ENCODE measurements at places on chromosomes 3 and 15.
A peak's percentile ranks its signal among the peaks of the same experiment; 100 is the strongest.

DNA sequence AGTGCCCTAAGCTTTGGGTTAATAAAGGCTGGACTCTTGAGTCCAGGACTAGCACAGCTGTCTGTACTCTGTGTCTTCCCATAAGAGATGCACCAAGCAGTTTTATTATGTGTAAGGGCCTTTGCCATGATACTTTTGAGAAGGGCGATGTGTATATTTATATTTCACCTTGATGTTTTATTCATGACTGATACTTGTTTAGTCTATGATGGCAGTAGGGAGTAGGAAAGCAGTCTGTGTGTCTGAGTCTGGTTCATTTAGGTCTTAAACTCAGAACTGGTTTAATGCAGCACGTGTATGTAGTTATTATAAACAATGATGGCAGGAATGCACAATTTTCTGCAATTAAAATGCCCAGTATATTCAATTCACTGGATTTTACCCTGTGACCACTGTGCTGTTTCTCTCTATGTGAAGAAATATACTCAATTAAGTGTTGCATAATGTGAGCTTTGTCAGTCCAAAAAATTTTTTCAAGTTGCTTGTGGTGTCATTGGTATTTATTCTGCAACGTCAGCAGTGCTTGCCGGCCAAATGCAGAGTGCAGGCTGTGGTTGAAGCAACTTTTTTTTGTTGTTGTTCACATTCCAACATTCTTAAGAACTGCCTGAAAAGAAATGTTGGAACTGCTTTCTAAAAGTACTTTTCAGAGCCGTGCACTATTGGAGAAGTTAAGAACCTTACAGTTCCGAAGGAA lies 423.7 kb upstream of the SEMA6D start:
- no peak for DNase-seq

DNA sequence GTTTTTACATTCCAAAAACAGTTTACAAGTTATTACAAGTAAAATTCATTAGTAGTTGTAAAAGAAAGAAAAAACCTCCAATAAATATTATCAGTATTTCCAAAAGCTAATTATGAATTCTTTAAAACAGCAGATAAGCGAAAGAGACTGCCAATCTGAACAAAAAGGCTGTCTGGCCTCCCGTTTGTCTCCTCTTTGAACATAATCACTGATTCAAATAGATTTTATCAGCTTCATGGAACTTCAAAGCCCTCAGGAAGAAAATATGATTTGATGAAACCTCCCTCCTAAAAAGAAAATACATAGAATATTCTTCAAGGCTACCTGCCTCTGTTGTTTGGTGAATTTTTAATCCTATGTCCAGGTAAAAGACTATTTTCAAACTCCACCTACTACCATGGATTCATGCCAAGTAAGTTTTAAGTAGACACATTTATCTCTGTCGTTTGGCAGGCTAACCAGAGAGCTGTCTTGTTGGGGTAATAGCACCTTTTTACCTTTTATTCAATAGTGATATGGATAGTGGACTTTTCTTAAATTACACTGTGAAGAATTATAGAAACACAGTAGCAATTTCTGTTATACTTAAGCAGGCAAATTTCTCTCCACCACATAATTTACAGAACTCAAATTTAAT lies 35.0 kb downstream of the SATB1 start:
- DNase-seq = no peak

DNA sequence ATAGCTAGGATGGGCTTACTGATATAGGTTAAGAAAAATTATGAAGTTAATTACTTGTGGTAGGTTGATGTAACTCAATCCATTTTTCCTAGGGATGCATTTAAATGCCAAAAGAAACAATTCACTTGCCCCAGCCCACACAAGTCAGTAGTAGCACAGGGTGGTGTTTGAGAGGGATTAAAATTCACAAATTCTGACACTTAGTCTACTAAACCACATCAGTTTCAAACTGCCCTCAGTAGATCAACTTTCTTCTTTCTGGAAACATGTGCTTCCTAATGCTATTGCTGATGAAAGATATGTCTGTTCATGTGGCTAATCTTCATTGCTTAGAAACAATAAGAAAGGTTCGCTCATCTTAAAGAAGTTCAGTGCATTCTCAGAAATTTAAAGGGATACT lies 160.6 kb downstream of the EPHA3 start:
- no peak for DNase-seq

DNA sequence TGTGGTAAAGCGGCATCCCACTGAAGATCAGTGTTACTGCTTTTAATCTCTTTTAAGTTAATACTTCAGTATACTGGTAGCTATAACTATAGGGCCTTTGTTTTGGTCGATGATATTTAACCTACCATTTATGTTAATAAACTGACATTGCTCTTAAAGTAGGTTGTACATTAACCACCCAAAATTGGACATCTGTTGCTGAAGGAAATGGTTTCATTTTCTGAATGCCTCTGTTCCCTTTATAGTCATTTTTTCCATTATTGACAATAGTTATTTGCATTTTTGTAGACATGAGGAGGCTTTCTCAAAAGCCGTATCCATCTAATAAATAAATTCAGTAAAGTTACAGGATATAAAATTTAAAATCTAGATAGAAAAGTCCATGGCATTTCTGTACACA lies 252.4 kb upstream of the UBE2E1 start:
- no peak for DNase-seq

- DNase-seq = no peak
Observed at GRCh38 chr15:99956022-99956775, 223.0 kb upstream of the LYSMD4 start.

- no peak for DNase-seq
Observed at GRCh38 chr3:123467046-123467445, 18.2 kb upstream of the ADCY5 start.

- DNase-seq = no peak
Observed at GRCh38 chr15:100030586-100031229, 297.5 kb upstream of the LYSMD4 start.

- peak; percentile 66 for DNase-seq
Observed at GRCh38 chr3:48504051-48504946, at the start of gene SHISA5. SHISA5 (minus strand) TSS chr3:48504174; CDS start chr3:48504094, 80 bp downstream.

GRCh38 chr15:52329987-52330386 lies 34.4 kb upstream of the MYO5C start:
- no peak for DNase-seq

DNA sequence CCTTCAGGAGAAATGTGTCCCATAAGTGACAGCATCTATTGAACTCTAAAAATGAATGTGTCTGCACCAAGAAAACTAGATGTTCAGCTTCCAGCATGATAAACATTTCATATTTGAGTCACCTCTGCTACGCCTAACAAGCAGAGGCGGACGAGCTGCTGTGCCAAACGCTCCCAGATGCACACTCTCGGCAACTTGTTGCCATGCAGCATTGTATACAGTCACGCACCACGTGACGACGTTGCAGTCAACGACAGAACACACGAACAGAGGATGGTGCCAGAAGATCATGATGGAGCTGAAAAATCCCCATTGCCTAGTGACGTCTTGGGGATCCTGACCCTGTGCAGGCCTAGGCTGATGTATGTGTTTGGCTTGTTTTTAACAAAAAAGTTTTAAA lies 137.5 kb downstream of the XXYLT1 start:
- no peak for DNase-seq

DNA sequence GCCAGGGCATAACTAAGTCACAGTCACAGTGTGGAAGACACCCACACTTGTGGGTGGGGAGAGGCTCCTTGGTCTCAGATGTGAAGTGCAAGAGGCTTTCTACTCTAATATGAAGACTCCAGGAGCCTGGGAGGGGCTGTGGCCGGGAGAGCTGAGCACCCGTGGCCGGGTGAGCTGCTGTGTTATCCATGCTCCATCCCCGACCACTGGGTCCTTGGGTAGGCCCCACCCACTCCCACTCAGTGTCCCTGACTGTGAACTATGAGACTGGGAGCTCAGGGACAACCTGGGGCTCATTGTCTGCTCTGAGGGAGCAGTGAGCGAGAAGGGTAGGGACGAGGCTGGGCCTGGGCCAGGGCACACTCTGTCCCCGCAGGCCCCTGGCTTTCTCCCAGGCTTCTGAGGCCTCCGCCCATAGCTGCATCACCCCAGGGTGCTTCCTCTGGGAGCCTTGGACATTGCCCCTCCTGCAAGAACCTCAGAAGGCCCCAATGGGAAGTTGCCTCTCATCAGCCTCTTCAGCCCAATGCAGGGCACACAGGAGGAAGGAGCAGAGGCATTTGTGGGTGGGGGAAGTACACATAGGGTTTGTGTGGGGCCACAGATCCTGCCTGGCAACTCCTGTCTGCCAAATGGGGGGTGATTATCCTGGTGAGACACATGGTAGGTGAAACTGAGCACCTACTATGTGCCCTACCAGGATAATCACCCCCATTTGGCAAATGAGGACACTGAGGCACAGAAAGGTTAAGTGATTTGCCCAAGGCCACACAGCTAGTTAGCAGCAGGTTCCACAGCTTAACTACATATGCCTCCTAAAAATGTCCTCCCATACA lies 2.4 kb downstream of the ANPEP start:
- DNase-seq = no peak

- DNase-seq = peak; percentile 52
Observed at GRCh38 chr15:72796515-72797337, 13.2 kb upstream of the ADPGK start.

DNA sequence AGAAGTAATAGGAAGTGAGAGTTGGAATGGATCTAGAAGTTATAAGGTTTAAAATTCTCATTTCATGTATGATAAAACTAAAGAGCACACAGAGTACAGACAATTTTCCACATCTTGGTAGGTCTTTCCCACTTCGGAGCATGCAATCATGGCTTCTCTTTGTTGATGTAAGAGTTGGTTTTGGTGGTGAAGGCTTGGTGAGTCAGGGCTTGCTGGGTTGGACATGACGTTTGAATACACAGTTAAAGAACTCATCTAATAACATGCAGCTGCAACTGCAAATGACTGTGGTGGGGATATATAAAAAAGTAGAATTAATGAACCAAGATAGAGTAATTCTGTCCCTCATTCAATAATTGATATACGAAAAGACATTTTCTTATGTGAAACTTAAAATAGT lies 39.5 kb upstream of the GRM7 start:
- no peak for DNase-seq

DNA sequence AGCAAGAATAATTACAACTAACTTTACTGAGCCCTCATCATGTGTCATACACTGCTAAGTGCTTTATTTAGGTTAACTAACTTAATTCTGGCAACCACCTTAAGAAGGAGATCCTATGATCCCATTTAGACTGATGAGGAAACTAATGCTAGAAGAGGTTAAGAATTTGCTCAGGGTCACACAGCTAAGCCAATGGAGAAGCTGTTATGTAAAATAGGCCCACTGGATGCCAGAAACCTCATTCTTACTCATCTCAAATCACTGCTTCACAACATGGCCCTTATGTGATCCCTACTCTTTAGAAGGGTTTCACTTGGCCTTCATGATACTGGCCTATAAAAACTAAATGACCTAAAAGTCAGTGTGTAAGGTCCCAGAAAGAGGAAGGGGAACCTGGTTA lies 41.2 kb downstream of the IMPG2 start:
- DNase-seq = no peak
